HuH-7.5 (cell line): ENCODE measurements at places on chromosomes 5 and 9.

DNA sequence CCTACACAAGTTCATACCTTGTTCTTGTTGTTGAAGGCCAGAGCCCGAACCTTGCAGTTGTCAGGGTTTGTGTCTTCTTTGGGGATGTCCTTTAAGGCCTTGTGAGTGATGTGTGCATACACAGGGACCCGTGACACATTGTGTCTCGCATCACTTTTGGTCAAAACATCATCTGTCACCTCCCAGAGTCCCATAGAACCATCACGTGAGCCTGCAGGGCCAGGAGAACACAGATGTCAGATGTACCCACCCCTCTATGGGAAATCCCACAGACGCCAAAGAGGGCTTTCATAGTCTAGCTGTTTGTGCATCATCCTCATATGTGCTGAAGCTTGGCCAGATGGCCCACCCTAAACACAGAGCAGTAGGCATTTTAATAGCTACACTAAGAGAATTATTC lies 28.2 kb downstream of the DCAF12 start:
- no peak for DNase-seq

- DNase-seq: peak; percentile 51
Observed at GRCh38 chr5:74903165-74903787, 37.1 kb upstream of the FAM169A start.

- DNase-seq: peak; percentile 22
Observed at GRCh38 chr9:88011005-88011766, 36.9 kb upstream of the CDK20 start.

DNA sequence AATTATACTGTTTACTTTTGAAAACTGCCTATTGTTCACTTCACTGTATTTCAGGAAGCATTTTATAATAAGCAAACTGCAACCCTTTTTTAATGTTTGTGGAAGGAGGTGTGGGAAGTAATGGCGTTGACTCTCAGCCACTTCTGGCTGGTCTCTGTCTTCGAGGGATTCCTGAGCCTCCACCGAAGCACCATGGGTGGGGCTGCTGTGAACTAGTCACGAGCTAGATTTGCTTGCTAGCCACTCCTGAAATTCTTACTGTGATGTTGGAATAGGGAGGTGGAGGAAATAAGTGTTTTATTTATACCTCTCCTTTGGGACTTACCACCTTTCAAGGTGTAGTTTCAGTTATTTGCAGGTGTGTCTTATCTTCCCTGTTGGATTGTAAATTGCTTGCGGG lies 26.8 kb downstream of the PIP5K1B start:
- no peak for DNase-seq

DNA sequence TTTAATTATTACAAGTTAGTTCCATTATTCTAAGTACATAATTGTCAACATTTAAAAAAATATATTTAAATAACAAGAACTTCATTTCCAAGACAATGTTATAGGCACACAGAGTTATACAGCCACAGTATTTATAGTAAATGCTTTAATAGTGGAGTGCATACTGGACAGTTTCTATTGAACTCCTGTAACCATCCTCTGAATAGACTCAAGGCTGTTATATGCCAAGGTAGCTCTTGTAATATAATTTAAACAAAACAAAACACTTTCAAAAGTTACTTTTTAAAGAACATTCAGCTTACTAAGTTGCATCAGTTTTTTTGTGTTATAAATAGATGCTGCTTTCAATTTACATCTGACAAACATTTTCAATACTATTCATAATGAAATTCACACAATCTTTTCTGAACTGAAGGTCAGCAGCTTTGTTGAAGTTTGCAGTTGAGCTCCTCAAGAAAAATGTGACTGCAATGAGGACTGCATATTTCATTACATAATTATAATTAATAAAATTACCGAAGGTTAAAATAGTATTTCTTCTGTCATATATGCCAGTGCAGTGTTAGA lies 549.9 kb upstream of the CYLC2 start:
- DNase-seq: no peak

DNA sequence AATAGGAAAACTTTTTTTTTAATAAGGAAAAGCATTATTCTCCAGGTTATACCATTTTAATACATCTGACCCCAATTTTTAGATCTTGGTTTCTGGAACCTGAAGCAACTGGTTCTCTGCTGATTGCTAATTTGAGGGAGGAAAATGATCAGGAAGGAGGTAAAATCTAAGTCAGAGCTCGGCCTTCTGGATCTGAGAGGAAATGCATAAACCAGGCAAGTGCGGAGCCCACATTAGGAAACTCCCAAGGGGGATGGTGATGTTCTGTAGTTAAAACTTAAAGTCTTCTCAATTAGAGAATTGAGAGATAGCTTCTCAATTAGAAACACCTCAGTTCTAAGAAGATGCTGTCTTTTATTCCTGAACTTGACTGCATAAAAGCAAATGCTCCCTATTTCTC lies 113.5 kb downstream of the TSSK1B start:
- DNase-seq: no peak

DNA sequence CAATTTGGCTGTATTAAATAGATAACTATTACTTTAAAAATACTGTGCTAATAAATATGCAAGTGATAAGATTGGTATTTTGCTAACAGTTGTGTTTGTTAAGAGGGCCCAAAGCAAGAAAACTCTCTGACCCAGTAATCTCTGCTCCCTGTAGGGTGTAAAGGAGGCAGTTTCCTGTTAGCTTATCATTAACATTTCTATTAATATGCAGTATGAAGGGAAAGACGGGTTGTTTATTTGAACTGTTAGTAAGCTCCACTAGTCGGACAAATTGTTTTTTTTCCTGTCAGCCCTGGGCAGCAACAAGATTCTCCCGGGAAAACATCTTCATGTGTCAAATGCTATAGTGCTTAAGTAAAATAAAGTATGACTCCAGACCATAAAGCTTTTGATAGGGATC lies 35.6 kb downstream of the ERP44 start:
- DNase-seq: peak; percentile 11

DNA sequence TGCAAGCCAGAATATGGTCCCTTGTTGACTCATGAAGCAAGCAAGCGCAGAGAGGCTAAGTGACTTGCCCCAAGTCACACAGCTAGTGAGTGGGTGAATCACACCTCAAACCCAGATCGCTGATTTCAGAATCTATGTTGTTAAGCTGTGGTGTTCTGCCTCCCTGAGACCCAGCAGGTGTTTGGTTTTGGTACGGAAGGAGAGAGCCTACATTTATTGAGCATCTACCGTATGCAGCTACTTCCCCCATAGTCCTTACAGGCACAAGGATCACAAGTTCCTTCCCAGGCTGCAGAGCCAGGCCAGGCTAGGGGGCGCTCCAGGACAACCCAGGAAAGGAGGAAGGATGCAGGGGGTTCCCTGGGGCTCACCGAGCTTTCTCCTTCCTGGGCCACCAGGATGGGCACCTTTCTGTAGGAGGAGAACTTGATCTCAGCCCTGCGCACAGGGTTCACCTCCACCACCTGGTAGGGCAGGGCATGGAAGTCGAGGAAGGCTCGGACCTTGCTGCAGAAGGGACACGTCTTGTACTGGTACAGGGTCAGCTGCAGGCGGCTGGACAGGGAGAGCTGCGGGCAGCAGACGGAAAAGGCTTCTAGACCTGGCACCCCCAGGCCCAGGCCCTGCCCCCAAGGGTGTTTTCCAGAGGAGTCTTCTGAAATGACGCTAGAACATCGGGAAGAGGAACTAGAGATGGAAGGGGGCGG lies 2.5 kb downstream of the PTGES2 start:
- DNase-seq: no peak

GRCh38 chr5:54421976-54422375 lies 33.5 kb upstream of the HSPB3 start:
- DNase-seq: no peak
